ENCODE measurements at places on chromosomes 5 and 9.

DNA sequence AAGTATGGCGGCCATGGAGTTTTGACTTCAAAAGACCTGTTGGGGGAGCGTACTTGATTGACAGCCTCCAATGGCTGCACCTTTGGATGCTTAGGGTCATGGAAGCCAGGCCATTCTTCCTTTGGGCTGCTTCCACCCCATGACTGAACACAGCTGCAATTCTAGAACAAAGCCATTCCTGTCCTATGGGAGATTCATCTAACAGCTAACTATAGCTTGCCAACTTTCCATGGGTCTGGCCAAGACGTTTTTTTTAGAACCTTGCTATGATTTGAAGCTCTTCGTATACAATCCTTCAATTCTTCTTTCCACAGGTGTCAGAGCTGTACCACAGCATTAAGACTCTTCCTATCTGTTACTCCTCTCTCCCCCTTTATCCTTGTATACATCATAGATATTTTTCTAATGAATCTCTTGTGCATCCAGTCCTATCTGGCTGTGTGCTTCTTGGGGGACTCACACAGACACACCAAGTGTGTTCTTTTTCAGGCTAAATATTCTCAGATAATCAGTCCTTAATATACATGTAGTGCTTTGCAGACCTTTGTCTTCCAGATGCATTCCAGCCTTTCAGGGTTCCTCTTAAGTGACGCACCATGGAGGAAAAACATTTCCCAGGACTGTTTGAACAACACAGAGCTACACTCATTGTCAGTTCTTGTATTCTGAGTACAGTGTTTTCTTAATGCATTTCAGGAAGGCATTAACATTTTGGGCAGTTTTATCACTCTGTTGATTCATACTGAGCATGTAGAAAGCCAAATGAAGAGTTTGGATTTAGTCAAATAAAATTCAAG lies 198.9 kb downstream of the TAF11L14 start:
- no peak for DNase-seq

- no peak for DNase-seq
Observed at GRCh38 chr9:76921165-76921564, 15.3 kb upstream of the PRUNE2 start.

GRCh38 chr9:122058709-122059108 lies 34.4 kb downstream of the TTLL11 start:
- no peak for DNase-seq

- no peak for DNase-seq
Observed at GRCh38 chr5:176667637-176668036, 20.4 kb downstream of the TSPAN17 start.

- no peak for DNase-seq
Observed at GRCh38 chr5:144983101-144983500, 812.4 kb downstream of the KCTD16 start.

Measured in AG04449 (cell line).